ENCODE measurements at places on chromosomes 7 and 10.

GRCh38 chr10:13371897-13372470 is 23.9 kb upstream of the SEPHS1 start:
- peak; percentile 58 for DNase-seq

DNA sequence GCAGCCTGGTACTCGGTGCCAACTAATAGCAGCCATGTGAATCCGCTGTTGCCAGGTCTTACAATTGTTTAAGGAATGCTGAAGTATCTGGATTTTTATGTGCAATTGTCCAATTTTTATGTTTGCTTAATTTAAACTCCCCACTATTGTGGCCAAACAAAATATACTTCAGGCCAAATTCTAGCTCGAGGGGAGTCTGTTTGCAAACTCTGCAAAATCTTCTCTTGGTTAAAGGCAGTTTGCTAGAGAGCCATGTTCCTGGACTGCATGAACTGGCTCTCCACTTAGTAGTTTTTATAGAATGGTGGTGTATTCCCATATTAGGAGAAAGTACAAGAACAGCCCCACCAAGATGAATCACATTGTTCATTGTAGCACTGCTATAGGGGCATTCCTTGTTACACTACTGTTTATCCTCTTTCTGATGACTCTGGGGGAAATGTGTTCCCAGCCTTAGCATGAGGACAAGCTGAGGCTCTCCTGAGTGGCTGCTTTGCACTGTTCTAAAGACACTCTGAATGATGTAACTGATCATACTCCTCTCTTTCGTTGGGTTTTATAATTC is 178.0 kb upstream of the GLI3 start:
- DNase-seq: no peak

DNA sequence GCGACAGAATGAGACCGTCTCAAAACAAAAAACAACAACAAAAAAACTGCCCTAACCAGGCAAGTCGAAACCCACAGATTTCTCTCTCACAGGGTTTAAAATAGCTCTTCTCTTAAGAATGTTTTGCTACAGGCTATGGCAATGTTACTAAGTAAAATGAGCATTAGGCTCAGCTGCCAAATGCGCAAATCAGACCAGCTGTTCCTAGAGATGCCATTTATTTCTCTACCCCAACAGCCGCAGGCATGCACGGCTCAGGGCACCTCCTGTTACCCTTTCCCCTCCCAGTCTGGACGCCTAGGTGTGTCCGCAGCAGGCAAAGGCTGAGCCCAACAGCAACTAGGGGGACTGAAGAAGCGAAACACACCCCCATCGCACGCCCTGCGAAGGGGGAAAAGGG is 168.3 kb upstream of the MBL2 start:
- DNase-seq: no peak

DNA sequence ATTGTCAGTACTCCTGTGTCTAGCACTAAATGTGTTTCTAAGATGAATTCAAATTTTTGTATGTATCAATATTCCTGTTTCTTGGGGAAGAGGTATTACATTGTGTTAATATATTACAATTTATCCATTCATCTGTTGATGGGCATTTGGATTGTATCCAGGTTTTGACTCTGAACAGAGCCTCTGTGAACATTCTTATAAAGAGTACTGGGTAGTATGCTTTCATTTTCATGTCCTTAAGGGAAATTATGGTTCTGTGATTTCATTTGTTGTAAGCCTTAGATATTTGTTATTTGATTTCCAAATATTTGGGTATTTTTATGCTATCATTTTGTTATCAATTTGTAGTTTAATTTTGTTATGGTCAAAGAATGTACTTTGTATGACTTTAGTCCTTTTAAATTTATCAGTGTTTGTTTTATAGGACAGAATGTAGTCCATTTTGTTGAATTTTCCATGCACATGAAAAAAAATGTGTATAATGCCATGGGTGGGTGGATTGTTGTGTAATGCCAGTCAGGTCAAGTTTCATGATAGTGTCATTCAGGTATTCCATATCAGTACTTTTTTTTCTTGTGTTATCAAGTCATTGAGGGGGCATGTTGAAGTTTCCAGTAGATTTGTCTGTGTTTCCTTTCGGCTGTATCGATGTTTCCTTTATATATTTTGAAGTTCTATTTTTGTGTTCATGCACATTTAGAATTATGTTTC is 38.4 kb downstream of the STAM start:
- DNase-seq: peak; percentile 37

Measured in hippocampal formation (tissue), 2 donors.